ENCODE measurements at places on chromosomes 5 and 9.

DNA sequence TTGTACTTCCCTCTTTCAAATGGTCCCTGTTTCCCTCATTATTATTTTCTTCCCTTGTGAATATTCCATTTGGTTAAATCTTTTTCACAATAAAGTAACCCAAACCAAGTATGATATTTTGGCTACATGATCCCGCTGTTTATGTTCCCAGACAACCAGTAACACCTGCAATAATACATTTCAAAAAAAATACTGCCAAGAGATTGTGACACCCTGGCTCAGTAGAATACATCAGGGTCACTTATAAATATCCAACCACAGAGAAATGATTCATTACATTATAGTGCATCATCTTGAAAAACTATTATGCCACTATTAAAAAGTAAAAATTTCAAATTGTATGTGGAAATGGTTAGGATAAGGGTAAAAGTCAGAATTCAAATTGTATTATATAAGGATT lies 7.2 kb upstream of the OXCT1 start:
- no peak for DNase-seq

DNA sequence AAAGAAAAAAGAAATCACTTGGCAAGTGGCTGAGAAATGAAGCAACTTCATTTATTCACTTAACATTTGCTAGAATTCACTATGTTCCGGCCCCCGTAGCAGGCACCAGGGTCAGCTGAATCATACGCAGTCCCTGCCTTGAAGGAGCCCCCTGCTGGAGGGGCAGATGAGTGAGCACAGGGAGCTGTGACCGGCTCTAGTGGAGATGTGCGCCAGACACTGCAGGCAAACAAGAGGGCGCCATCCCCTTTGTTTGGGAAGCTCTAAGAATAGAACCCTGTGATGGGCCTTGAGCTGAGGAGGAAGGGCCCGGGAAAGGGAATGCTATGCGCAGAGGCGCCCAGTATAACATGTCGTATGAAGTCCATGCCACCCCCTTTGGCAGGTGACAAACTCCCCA lies 20.2 kb upstream of the RPL26L1 start:
- DNase-seq, result no peak

- no peak for DNase-seq
These were observed 47.0 kb downstream of the IQGAP2 start for GRCh38 chr5:76450054-76450453.

GRCh38 chr5:72452515-72453245 lies 54.5 kb downstream of the ZNF366 start:
- DNase-seq, result no peak

GRCh38 chr5:98204798-98205197 lies 568.7 kb upstream of the RGMB start:
- no peak for DNase-seq

DNA sequence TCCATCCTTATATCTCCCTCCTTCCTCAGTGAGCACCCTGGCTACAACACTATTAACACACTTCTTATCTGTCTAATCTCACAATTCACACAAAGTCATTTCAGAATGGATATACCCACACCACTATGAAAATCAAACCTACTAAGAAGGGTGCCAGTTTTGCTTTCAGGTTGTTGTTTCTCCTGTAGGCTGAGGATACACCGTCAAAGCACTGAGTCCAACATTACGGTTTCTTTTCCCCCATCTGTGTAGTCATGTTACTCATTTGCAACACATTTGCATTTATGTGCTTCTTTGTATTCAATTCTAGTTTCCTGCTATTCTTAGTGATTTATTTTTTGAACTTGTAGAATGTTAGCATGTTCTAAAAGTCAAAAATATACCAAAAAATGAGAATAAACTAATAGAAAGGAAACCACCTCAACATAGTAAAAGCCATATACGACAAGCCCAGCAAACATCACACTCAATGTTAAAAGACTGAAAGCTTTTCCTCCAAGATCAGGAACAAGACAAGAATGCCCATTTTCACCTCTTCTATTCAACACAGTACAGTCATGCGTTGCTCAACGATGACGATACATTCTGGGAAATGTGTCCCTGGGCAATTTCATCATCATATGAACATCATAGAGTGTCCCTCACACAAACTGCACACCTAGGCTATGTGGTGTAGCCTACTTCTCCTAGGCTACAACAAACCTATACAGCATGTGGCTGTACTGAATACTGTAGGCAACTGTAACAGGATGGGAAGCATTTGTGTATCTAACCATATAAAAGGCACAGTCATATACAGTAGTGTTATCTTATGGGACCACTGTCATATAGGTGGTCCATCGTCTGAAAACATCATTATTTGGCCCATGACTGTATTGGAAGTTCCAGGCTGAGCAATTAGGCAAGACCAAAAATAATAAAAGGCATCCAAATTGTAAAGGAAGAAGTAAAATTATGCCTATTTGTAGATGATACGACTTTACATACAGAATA lies 6.3 kb downstream of the ROR2 start:
- DNase-seq, result no peak

DNA sequence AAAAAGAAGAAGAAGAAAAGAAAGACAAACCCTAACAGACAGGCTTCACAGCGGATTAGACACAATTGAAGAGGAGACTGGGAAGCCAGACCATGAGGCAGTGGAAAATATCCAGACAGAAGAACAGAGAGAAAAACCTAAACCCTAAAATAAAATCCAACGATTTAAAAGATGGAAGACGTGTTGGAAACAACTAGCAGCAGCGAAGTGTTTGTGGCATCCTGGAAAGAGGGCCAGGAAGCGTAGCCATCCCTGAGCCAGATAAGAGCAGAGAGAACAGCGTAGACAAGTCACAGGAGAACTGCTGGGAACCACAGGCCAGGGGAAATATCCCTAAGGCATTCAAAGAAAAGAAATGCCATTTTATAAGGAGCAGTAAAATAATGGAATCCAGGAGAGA lies 39.7 kb upstream of the NKD2 start:
- DNase-seq, result no peak

GRCh38 chr5:40682154-40683017 lies 2.7 kb downstream of the PTGER4 start:
- DNase-seq, result no peak

GRCh38 chr9:93132946-93133680 lies 938 bp downstream of the NINJ1 start:
- no peak for DNase-seq

DNA sequence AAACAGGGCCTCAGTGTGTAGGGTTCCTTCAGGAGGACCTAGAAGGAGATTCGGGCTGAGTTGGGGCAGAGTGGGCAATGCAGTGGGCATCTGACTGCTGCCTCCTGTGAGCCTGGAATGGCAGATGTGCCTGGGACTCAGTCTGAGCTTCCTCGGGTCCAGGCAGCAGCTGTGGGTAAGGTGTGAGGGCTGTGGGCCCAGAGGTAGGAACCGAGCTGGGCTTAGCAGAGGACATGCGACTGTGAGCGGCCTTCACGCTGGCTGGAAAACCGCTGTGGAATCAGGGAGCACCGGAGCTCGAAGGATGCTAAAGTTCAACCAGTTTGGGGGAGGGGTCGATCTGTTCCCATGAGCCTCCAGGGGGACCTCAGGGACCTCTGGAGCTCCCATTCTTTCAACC lies 137.0 kb downstream of the PAX5 start:
- no peak for DNase-seq

- DNase-seq, result no peak
These were observed 178.0 kb downstream of the NPR3 start for GRCh38 chr5:32889078-32889477.

DNA sequence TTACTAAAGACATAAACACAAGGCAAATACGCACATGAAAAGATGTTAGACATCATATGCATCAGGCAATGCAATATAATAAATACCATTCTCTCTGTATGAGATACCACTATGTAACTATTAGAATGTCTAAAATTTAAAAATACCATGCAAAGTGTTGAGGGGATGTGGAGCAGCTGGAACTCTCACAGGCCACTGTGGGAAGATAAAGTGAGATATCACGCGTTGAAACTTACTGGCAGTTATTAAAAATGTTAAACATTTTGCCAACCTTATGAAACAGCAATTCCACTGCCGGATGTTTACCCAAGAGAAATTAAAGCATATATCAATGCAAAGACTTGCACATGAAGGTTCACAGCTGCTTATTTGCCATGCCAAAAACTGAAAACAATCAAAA lies 556.7 kb downstream of the LRRC70 start:
- DNase-seq, result no peak

DNA sequence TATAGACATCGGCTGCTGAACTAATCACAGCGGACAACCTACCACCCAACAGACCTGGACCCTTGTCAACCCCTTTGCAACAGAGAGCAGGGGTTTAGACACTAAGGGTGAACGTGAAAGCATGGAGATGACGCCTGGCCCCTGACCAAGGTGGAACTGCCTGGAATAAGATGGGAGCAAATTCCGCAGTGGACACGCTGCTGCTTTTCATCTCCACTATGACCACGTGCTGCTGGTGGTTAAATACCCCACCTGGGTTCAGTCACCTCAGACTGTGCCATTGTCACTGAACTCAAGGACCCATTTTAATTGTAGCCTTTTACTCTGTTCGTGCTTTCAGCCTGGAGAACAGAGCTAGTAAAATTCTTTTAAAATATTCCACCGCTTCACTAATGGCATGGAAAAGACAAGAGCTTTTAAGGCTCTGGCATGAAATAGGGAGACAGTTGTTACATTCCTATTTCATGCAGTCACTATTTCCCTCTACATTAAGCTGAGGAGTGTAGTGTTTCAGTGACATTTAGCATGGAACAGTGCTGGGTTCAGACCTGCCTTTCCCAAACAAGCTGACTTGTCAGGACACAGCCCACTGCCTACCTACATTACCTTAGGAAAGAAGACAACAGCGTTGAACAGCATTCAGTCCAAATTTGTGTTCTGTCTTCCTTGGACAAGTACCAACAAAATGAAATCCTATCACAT lies 96.8 kb downstream of the ANKRD18B start:
- no peak for DNase-seq

DNA sequence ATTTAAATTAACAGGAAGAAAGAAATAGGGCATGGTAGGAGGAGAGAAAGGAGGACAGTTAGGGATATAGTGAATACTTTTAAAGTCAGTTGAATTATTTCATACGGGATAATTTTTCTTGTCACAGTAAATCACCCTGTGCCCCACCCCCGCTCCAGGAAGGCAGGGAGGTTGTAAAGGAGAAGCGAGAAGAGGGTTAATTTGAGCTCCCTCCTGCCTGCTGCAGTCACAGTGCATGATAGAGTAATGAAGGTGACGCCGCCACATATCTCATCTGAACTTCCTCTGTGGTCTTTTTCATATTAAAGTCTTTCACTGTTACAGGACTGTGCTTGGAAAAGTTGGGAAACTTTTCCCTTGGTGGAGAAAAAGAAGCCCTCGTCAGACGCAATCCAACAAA lies 896 bp upstream of the PCSK5 start:
- DNase-seq, result no peak

DNA sequence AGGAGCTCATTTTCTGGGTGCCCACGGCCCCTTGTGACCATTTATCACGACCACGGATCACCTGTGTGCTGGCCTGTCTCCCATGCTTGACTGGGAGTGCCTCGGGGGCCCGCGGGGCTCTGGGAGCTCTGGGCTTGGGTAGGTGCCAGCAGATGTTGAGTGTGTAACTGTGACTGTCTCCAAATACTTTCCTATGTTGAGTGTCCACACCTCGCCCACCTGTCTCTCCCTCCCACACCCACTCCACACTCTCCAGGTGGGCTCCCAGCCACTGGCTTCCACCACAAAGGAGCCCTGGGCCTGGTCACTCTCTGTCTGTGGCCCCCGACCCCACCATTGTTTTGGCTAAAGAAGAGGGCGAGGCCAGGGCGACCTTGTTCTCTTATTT lies 196.4 kb downstream of the CDK5RAP2 start:
- no peak for DNase-seq

- DNase-seq, result no peak
These were observed 13.9 kb downstream of the GRXCR2 start for GRCh38 chr5:145858959-145859358.

- no peak for DNase-seq
These were observed 1.9 kb downstream of the FUT7 start for GRCh38 chr9:137030006-137030405.

DNA sequence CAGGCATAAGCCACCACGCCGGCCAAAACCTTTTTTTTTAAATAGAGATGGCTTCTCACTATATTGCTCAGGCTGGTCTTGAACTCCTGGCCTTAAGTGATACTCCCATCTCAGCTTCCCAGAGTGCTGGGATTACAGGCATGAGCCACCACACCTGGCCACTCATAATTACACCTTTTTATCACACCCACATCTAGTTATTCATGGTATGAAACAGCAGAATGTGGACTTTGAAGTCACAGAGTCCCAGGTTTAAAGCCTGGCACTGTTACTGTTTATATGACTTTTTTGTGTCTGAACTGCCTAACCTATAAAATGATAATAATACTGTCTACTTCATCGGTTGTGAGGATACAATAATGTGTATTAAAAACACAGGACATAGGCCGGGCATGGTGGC lies 23.1 kb downstream of the ZNF346 start:
- DNase-seq, result no peak

- no peak for DNase-seq
These were observed 36.8 kb downstream of the PCDHAC2 start for GRCh38 chr5:141003031-141003430.

- no peak for DNase-seq
These were observed 199.9 kb downstream of the ADAMTS12 start for GRCh38 chr5:33691856-33692255.

DNA sequence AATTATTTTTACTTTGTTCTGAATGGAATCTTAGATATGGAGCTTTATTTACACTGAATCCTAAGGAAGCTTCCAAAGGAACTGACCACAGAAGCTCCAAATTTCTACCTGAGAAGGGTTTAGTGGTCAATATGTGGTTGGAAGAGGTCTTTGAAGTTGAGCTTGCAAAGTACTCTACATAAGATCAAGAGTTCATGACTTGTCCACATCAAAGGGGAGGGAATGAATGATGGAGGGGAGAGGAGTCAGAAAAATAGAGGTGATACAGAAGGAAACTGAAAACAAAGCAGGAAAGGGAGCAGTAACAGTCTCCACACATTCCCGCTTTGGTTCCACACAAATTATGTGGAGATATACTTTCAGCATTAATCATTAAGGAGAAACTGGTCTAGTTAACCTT lies 450.9 kb downstream of the HINT1 start:
- DNase-seq, result no peak

DNA sequence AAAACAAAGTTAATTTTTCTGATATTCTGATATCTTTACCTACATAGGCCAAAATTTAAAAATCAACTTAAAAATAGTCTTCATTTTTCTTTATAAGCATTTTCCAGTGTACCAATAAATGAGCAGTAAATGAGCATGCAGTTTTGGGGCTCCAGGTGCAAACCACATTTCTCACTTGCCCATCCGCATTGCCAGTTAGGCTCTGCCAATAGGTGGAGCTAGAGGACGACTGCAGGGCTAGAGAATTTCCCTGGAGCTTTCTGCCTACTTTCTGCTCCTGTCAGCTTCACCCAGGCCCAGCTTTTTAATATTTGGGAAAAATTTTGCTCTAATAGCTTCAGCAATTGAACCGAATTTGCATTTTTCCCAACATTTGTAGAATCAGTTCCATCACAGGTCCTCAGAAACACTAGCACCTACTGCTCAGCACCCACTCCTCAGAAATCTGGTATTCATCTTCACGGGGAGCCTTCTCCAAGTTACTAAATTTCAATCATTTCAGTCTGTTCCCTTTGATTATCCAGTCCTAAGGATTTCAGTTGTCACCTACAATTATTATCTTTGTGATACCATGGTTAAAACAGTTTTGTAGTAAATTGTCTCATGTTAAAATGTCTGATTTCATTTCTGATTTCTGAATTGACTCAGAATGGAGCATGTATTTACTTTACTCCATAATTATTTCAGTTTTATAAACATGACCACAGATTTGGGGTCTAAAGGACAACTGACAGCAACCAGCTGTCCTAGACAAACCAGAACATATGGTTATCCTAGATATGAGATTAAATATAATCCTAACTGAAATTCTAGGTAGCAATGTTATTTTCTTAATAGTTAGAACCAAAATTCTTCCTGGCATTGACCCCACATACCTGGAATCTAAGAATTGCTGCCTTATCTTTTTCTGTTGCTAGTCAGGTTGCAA lies 104.6 kb upstream of the FAM174A start:
- peak; percentile 12 for DNase-seq
